Activated effector memory CD4-positive, alpha-beta T cell treated with anti-CD3 and anti-CD28 coated beads, Interleukin-2, amount 50 U/mL, for 16 hours (primary cell): ENCODE measurements at places on chromosomes 11 and 22.

- DNase-seq = peak; percentile 91
Measured at GRCh38 chr11:20363500-20364340, at the start of gene HTATIP2. TSS of gene HTATIP2 (plus strand) at chr11:20363714. CDS start at chr11:20364238, 524 bp downstream.

DNA sequence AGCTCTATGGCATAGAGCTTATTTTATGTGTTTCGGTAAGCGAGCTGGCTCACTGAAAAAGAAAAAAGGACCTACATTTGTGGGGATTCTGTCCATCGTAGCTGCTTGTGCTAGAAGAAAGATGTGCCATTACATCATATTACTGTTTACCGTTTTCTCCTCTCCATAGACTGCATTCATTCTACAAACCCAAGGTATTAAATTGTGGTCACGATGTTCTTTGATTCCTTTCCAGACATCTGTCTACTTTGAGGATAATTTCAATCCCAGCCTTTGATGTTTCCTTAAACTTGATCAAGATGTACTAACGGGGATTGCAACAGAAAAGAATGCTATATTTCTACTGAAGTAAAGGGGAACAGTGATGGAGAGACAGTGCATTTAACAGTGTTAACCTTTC lies 5.5 kb upstream of the OR52N1 start:
- no peak for DNase-seq

GRCh38 chr11:101497291-101497690 lies 86.5 kb downstream of the TRPC6 start:
- DNase-seq = no peak

GRCh38 chr22:48796310-48797015 lies 1031.2 kb downstream of the BRD1 start:
- DNase-seq = no peak

- DNase-seq = no peak
Measured at GRCh38 chr11:121615501-121615900, 162.7 kb upstream of the SORL1-AS1 start.

DNA sequence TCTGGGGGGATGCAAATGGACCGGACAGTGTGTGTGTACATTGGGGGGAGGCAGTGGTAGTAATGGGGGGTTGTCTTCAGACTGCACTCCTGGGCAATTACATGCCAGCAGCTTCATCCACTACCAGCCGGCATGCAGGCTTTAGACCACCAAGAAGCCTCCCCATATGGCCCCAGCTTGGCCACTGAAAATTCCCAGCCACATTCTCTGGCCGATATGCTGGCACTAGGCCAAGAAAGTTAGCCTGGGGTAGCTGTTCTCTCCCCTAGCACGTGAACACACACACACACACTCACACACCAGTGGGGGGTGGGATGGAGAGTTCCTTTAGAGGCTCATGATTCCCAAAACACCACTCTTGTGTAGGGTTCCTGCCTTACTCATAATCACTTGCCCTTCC lies 3.6 kb upstream of the ROBO3 start:
- peak; percentile 37 for DNase-seq

GRCh38 chr11:132311703-132312102 lies 941.3 kb downstream of the NTM start:
- no peak for DNase-seq

GRCh38 chr11:125069008-125069407 lies 5.9 kb downstream of the SLC37A2 start:
- DNase-seq = no peak

GRCh38 chr11:34027516-34028408 lies 23.8 kb upstream of the CAPRIN1 start:
- no peak for DNase-seq

DNA sequence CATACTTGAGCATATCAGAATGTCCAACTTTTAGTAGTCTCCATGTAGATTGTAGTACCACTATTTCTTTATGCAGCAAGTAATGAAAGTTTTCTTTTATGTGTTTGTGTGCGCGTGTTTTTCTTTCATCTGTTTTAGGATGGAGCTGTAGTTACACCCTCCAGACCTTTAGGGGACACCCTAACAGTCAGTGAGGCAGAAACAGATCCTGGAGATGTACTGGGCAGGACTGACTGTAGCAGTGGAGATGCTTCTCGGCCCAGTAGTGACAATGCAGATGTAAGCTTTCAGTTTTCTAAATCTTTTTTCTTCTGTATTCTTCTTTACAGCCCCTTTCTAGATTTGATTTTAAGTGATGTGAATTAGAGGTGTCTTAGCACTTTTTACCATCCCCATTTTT lies 79.9 kb upstream of the GRIK4 start:
- no peak for DNase-seq

- DNase-seq = no peak
Measured at GRCh38 chr11:35160902-35161597, 22.1 kb downstream of the CD44 start.

- no peak for DNase-seq
Measured at GRCh38 chr11:541433-541885, 4.1 kb downstream of the LRRC56 start.

- no peak for DNase-seq
Measured at GRCh38 chr11:77372726-77373125, 71.2 kb upstream of the GDPD4 start.

DNA sequence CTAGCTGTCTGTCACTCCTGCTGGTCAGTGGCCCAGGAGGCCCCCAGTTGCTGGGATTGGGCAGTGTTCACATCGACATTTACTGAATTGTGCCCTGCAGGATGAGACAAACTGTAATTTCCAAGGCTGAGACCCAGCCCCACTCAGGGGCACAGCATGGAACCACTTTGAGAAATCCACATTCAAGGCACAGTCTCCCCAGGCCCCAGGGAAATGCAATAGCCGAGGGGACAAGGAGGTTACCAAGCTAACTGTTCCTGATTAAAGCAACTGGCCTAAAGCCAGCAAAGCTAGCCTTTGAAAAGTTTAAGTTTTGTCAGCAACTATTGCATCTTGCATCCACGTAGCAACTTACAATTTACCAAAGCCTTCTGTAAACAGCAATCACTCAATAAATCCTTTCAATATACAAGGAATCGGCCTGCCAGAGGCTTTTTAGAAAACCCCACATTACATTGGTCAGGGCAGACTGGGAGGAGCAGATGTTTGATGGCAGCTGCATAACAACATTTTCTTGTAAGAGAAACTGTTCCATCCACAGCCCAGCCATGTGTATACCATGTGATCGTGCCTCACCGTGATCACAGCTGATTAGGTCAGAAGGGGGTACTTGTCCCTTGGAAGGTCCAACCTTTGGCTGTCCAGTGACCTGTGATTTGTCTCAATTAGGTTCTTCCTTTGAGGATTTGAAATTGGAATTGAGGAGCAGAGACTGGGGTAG lies 103.9 kb downstream of the TENM4 start:
- DNase-seq = no peak

GRCh38 chr11:124751391-124751740 lies 689 bp downstream of the VSIG2 start:
- no peak for DNase-seq

GRCh38 chr11:114258696-114259095 lies 37.5 kb upstream of the NNMT start:
- DNase-seq = no peak

DNA sequence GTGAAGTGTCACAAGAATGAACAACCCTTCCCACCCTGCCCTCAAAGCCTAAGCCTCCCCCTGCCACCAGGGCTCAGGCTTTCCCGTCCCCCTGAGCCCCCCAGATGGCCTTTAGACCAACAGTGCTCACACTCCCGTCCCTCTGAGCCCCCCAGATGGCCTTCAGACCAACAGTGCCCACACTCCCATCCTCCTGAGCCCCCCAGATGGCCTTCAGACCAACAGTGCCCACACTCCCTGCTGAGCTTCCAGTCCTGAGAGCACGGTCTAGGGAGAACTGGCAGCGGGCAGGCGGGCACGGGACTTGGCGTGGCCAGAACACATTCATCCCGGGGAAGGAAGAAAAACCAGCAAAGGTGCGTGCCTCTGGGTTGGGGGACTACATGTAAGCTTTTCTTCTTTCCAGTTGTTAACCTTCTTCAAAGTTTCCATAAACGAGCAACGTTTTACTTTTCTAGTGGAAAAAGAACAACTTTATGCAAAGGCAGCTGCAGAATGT lies 2.5 kb downstream of the MRGPRG start:
- no peak for DNase-seq

DNA sequence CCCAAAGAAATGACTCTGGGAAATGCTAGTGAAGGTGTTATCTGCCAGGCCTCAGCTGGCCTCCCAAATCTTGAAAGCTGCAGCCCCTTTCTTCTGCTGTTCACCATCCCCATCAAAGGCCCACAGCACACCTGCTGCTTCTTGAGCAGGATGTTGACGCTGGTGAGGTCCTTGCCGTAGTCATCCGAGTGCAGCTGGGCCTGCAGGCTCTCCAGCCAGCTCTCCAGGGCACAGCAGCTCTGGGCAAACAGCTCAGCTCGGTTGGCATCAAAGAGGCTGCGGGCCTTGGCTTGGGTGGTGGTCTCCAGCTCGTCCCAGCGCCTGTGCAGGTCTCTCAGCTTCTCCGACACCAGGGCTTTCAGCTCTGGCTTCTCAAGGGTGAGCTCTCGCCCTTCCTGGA lies 18.5 kb upstream of the RBM4B start:
- no peak for DNase-seq

- DNase-seq = no peak
Measured at GRCh38 chr11:47187723-47188122, 1.5 kb upstream of the PACSIN3 start.

DNA sequence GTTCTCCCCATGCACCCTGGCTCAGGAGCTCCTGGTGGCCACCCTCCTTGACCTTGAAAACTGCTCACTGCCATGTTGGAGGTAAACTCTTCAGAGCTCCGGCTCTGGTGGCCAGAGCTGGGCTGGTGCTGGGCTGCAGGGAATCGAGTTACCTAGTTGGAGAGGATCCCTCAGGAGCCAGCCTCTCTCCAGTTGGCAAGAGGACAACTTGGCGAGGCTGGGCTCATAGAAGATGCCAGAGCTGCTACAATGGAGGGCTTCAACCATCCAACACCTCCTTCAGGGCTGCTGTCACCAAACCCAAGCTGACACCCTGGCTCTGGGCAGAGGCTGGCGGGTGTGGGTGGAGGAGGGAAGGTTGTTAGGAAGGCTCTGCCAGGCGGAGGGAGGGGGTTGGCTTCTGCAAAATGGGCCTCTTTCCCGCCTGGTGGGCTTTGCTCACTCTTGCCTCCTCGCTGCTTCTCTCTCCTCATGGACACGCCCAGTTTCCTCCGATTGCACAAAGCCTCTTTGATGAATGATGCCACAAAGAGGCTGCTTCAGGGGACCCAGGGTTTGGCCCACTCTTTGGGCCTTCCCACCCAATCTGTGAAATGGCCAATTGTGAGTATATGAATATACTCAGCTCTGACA lies 53.1 kb downstream of the THAP12 start:
- DNase-seq = no peak

- no peak for DNase-seq
Measured at GRCh38 chr11:35317253-35317652, 102.1 kb downstream of the SLC1A2 start.

DNA sequence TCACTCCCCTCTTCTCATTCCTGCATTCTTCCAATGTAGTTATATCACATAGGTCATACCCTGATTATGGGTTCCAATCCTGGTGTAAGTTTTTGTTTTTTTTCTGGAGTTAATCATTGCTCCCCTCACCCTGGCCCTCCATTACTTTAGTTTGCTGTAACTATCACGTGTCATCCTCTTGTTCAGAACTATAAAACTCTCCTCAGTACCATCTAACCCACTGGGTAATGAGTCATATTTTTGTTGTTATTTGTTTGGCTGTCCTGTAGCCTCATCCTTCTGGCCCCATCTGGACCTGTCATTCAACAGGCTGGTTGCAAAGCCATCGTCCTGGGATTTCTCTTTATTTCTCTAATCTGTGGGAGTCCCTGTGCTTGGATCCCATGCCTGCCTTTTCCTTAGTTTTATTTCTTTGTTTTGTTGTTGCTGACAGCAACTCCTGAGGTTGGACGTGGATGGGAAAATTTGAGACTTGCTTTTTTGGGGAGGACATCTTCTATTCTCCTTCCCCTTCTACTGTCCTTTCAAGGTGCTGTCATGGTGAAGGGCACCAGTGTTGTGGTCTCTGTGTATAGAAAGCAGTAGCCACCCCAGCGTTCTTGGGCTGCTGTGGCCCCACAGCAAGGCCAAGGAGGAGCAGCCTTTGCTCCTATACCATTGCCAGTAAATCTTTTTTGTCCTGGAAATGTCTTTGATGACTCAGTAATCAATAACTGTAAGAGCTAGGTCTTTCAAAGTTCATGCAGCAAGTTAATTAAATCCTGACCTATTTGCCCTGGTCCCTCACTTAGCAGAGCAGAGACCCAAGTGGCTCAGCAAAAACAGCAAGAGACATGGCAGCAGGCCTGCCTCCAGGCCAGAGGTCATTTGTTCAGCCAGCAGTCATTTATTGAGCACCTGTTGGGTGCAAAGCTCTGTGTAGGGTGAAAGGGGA lies 82.5 kb downstream of the C22orf31 start:
- no peak for DNase-seq

DNA sequence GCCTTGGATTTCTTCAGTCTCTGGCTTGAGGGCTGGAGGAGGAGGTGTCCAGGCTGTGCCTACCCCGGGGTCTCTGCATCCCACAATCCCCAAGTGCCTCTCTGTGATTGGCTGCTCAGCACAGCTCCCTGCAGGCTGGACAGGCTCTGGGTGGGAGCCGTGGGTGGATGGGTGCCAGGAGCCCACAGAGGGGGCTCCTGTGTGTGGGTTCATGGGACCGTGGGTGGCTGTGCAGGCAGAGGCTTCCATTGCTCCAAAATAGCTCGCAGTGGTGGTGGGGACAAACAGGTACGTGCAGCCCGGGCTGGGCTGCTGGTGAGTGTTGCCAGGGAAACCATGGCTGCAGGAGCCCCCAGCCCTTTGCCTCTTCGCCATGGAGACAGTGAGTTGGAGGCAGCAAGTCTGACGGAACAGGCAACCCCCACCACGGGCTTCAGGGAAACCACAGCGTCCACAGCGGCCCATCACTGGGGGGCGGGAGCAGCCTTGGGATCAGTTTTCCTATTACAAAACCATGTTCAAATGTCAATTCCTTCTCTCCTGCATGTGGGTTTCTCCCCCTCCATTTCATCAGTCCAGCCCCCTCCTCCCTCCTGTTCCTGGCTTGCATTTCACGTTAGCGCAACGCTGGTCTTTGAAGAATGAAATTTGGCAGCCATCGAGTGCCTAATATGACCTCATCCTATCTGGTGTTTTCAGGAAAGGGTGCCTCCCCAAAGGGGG lies 155.2 kb downstream of the TRIM29 start:
- DNase-seq = no peak

DNA sequence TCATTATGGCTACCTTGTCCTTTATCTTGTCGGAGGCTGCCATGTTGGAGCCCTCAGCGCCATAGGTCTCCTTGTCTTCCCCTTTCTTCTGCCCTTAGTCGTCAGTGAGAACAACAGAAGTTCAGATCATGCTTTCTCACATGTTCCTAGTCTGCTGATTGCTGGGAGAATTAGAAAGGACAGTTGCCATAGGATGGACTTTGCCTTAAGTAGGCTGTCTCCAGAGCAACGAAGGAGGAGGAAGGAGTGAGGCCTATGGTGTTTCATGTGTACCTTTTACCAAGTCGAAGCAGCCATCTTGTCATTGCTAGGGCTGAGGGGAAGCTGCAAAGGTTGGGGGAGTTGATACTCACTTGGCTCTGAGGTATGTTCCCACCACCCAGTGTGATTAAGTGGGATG lies 62.6 kb downstream of the SYT13 start:
- no peak for DNase-seq

DNA sequence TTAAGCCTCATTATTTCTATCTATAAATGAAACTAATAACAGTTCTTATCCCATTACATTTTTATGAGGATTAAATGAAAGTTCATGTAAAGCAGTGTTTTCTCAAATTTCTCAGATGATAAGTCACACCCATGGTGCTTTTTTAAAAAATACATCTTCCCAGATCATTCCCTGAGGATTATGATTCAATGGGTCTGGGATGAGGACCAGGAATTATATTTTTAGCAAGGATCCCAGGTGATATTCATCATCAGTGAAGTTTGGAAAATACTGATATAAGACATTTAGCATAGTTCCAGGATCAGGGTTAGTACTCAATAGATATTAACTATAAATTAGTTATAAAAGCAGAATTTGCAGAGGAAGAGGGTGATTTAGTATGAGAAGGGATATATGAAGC lies 89.1 kb downstream of the BBOX1 start:
- no peak for DNase-seq
